ENCODE measurements at places on chromosomes 2 and 18.

- DNase-seq, result peak; percentile 14
Observed at GRCh38 chr18:47756364-47757016, 174.0 kb downstream of the SMAD2 start.

DNA sequence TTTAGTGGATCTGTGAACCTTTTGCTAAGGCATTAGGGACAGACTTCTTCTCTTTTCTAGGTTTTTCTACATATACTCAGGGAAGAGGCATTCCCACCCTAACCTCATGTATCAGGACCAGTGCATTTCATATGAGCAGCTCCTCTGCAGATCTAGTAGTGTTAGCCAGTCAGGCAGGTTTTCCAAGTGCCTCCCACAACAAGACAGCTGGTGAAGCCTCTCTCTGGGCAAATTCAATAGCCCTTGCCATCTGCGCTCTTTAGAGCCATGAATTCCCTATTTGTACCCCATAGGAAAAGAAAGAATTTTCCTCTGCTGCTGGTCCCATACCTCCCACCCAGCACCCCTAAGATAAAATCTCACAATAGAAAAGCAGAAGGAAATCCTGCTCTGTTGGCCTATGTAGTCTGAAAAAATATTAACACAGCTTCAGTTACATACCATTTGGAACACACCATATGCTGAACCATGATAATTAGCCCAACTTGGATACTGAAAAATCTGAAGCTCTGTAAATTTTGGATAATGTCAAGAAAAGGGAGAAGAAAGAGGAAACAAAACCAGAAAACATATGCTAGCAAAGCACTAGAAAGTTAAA, 1354.6 kb upstream of the NRXN1 start:
- no peak for DNase-seq

DNA sequence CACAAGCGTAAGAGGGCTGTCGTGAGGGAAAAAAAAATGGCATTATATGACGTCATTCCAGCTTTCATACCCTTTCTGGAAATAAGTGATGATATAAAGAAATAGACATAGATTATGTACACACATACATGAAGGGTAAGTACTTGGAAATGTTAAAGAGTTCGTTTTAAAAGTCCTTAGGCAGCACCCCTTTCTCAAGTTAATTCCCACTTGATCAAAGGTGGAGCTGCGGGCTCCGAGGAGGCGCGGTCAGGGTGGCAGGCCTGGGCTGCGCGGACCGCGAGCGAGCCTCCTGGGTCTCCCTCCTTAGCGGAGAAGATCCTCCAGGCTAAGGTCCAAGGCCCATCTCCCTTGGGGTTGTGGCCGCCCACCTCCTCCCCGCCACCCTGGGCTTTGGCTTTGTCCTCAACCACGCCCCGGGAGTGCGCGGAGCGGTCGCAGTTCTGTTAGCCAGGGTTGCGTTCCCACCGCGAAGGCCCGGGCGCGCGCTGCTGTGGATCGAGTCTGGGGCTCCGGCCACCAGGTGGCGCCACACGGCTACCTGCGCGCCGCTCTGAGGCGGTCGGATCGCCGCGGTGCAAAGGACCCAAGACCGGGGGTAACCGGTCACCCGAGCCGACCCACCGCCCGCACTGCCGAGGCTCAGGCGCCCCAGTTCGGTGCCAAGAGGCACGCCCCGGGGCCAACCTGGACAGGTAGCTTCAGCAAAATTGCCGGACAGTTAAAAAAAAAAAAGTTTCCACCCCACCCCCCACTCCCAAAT, 66.8 kb downstream of the HNRNPLL start:
- DNase-seq, result peak; percentile 46

DNA sequence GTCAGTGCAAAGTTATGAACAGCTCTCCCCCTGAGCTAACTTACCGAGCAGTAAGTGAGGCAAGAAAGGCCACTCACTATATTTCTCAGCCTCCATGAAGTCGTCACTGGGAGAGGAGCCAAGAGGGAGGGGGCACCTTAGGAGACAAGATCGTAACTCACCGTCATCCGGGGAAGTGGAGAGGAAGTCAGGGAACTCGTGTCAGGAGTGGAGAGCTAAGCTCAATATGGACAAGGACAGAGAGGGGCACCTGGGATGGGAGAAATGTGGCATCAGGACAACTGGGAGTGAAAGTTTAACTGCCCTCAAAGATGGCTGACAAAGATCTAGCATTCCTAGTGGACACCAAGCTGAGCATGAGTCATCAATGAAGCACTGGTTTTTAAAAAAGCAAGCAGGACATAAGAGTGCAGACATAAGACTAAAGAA, 37.1 kb downstream of the BCL11A start:
- no peak for DNase-seq

GRCh38 chr2:227238238-227239237, 74.1 kb downstream of the COL4A3 start:
- peak; percentile 15 for DNase-seq

DNA sequence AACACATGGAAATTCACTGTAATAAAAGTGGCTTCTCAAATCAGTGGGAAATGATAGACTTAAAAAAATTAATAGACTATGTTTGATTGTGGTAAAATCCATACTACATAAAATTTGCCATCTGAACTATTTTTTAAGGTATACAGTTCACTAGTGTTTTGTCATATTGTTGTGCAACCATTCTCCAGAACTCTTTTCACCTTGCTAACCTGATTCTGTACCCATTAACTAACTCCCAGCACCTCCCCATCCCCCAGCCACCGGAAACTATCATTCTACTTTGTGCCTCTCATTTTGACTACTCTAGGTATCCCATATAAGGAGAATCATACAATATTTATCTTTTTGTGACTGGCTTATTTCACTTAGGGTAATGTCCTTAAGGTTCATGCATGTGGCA, 153.3 kb downstream of the PTPRM start:
- DNase-seq, result no peak

GRCh38 chr18:74513149-74513882, 17.2 kb downstream of the CNDP2 start:
- no peak for DNase-seq
